ENCODE measurements at places on chromosomes 3 and 15.

DNA sequence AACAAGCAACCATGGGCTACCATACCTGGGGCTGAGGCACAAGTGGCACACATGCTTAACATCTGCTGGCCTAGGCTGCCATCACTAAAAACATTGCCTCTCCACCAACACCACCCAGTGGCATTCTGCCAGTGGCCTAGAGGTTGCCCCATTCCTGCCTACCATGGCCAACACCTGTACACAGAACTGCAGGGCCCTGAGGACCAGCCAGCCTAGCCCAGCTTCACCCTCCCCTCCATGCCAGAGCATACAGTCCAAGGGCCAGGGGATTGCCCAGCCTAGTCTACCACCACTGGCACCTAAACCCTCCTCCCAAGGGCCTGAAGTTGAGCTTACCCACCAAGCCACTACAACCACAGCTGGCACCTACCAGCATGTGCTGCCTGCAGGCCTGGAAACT is 35.3 kb downstream of the NEK10 start:
- DNase-seq, result no peak

- no peak for DNase-seq
Observed at GRCh38 chr3:46915297-46915822, 37.8 kb downstream of the PTH1R start.

DNA sequence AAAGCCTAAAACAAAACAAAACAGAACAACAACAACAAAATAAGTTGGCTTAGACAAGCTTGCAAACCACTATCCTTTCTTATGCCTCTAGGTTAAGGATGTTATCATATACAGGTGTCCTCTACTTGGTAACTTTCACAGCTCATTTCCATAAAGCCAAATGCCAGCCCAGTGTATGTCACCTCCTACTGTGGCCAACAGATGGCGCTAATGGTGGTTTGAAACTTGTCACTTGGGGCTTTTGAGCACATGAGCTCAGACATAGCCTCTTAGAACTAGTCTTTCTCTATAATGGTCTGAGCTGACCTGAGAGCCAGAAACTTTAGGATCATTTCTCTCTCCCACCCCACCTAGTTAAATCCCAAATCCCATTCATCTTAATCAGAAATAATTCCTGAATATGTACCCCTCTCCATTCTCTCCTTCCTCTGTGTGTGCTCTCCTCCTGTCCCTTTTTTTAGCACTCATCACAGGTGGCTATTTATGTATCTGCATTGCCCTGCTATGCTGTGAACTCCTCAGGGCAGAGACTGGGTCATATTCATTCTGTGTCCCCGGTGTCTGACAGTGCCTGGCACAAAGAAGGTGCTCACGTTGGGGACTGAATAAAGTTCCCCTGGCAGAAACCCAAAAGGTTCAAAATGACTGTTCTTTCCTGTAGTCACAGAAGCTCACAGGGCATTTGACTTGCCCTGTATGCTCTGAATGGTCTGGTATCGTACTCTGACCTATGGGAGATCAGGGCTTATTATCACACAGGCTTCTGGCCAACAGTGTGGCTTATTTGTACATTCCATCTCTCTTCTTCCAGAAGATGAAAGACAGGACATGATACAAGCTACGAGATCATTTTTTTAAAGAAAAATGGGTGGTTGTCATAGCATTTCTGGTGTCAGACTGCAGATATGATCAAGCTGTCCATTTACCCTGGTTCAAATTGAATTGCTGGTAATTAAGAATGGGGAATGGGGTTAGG is 319.3 kb upstream of the AZI2 start:
- no peak for DNase-seq

GRCh38 chr15:69926006-69926405 is 171.7 kb downstream of the TLE3 start:
- DNase-seq, result no peak

DNA sequence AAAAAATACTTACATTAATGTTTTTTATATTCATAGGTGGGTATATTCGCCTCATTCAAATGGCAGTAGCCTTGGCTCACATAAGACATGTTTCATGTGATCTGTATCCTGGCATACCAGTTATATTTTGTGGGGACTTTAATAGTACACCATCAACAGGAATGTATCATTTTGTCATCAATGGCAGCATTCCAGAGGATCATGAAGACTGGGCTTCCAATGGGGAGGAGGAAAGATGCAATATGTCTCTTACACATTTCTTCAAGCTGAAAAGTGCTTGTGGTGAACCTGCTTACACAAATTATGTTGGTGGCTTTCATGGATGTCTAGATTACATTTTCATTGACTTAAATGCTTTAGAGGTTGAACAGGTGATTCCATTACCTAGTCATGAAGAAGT is 3.5 kb downstream of the PDE12 start:
- no peak for DNase-seq

- DNase-seq, result no peak
Observed at GRCh38 chr3:2793987-2794386, 316.2 kb downstream of the IL5RA start.

DNA sequence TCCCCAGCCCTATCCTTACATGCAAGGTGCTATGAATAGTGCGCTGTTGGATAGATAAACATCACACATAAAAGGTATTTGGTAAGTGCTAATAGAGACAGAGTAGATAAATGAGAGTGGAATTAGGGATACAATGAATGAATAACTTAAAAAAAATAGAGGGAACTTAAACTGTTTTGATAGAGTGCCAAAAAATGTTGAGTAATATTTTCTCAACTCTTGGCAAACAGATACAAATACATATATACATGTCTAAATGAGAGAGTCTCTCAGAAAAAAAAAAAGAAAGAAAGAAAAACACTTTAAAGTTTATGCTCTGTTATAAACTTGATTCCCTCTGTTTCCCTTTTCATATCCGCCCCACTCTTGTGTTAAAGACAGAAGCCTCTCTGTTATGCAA is 667.4 kb downstream of the ROBO2 start:
- DNase-seq, result no peak

- DNase-seq, result no peak
Observed at GRCh38 chr3:194612221-194612620, 21.0 kb downstream of the TMEM44 start.

DNA sequence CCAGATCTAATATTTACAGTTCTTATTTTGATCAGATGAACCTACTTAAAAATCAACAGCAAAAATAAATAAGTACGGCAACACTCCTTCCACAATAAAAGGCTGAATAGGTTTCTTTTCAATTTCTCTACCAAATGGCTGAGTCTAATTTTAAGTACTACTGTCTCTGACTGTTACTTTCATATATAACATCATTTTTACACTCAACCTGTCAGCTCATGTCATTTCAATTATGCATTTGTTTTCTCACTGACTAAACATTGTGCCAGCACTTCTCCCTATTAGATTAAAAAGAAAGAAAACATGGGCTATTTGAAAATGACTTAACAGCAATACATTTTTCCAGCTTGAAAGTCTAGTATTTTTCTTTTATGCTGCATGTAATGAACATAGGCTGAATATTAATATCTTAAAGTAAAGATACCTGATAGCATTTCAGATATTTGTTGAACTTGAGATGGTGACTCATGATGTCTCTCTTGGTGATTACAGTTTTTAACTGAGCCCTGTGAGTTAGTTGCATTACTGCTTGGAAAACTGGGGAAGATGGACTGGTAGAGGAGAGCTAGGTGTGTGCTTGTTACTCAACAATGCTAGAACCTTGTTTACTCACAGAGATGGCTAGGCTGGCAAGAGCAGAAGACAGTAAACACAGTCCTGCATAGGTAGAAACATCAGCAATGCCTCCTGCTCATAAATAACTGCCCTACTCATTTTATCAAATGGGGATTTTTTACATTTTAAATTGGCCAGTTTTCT is 73.9 kb downstream of the PEX5L start:
- DNase-seq, result no peak

- DNase-seq, result no peak
Observed at GRCh38 chr3:193836918-193837317, 243.9 kb downstream of the OPA1 start.

- no peak for DNase-seq
Observed at GRCh38 chr3:9115336-9115735, 134.1 kb downstream of the SRGAP3 start.

Data from activated naive CD4-positive, alpha-beta T cell (primary cell).